ENCODE measurements at places on chromosomes 11 and 22.

GRCh38 chr22:43878831-43879550, 12.8 kb downstream of the PNPLA5 start:
- no peak for DNase-seq

- DNase-seq = no peak
Measured at GRCh38 chr22:49332691-49333090, 495.0 kb downstream of the BRD1 start.

- no peak for DNase-seq
Measured at GRCh38 chr11:489610-490185, 17.3 kb downstream of the RNH1 start.

DNA sequence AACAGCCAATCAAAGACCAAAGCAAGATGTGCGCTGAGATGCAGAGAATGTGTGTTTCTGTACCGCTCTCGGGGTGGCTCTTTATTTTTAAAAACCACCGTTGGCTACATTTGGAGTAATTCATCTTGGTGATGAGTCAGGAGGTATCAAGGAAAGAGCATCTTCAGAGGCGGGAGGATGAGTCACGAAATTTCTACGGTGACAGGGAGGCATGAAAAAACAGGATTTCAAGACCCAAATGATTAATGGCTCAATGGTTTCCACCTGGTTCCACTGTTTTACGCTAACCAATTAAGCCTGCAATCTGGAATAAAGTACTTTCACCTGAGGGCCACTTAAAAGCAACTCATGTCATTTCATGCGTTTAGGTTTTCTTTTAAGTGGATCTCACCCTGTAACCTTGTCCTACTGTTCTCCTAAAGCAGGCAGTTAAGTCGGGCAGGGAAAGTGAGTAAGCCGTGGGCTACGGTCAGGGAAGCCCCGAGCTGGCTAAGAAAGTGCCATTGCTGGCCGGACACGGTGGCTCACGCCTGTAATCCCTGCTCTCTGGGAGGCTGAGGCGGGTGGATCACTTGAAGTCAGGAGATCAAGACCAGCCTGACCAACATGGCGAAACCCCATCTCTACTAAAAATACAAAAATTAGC, 74.6 kb downstream of the CELSR1 start:
- no peak for DNase-seq

- DNase-seq = no peak
Measured at GRCh38 chr22:34917239-34917638, 148.7 kb upstream of the ISX start.

GRCh38 chr11:9003573-9004182, at the start of gene NRIP3:
NRIP3 (minus strand) TSS chr11:9004001; CDS start chr11:9003935, 66 bp downstream.
- peak; percentile 49 for DNase-seq

- DNase-seq = no peak
Measured at GRCh38 chr11:55571828-55572227, at the start of gene OR4C16. OR4C16 (plus strand) TSS chr11:55572128; CDS start chr11:55572128, 0 bp downstream.

DNA sequence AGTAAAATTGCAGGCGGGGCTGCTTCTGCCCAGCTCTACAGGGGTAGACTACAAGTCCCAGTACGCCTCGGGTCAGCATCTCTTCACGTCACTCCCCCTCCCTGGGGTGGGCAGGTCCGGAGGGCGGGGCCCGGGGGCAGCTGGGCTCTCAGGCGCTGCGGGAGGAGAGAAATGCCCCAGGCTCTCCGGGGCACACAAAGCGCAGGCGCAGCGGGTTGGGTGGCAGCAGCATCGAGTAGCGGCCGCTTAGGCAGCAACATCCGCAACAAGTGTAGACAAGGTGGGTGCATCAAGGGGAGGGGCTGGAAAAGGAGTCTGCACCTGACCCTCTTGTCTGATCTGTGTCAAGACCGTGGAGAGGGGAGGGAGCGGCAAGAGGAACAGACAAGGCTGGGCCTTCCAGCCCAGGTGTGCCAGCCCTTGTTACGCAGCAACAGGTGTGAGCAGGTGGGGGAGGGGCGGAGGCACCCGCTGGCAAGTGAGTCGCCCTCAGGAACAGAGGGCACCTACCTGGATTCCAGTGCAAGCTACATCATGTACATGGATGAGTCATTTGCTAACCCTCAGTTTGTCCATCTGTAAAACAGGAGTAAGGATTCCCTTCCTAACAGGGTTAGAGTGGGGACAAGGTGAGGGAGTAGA, 1.2 kb downstream of the PLEKHB1 start:
- DNase-seq = peak; percentile 87

GRCh38 chr22:22123118-22123959, 121.2 kb upstream of the VPREB1 start:
- no peak for DNase-seq

DNA sequence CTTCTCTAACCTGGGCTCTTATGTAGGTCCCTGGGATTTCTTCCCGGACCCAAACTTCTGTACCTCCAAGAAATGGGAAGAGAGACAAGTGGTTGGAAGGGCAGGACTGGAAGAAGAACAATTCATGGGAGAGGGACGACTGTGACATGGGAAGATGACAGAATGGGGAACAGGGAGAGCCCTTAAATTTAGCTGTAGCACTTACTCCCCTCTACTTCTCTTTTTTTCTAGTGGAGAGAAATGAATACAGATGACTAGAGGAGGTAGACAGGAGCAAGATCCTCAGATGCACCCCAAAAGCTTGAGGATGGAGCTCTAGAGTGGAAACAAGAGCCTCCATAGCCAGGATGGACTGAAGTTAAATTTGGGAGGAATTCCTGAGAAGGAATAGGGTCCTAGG, 2.3 kb downstream of the RHOG start:
- DNase-seq = no peak

DNA sequence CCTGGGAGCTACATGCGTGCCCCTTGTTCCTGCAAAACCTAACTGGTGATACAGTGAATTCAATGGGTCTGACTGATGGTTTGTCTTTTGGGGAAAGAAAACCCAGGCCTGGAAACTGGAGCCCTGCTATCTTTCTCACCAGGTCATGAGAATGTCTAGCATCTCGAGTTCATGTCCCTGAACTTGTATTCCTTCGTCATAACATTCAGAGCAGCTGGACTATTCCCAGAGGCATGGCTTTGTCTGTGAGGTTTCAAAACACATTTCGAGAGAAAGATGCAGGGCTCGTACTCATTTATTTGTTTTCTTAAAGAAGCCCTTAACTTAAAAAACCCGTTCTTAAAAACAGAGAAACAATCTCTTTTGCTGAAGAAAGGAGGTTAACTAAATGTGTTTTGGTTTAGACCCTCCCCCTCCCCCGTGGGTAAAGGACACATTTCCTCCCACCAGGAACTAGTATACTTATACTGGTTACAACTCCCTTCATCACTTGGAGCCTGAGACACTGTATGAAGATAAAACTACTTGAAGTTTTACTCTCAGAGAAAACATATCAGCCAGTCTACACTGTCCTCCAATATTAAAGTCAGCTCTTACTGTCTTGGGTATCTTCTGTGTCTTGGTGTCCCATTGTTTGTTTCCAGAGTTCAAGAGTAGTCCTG, 43.2 kb downstream of the ME3 start:
- DNase-seq = no peak

DNA sequence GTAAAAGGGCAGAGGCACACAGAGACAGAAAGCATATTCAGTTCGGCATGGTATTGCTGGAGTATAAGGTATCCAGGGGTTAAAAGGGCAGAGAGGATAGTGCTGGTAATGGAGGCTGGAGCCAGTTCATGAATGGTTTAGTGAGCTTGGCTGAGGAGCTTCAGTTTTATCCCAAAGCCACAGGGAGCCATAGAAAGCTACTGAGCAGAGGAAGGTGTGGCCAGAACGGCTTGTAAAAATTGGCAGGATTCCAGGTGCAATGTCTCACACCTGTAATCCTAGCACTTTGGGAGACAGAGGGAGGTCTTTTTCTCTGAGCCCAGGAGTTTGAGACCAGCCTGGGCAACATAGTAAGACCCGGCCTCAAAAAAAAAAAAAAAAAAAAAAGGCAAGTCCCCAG, 186.1 kb downstream of the MYO18B start:
- no peak for DNase-seq

DNA sequence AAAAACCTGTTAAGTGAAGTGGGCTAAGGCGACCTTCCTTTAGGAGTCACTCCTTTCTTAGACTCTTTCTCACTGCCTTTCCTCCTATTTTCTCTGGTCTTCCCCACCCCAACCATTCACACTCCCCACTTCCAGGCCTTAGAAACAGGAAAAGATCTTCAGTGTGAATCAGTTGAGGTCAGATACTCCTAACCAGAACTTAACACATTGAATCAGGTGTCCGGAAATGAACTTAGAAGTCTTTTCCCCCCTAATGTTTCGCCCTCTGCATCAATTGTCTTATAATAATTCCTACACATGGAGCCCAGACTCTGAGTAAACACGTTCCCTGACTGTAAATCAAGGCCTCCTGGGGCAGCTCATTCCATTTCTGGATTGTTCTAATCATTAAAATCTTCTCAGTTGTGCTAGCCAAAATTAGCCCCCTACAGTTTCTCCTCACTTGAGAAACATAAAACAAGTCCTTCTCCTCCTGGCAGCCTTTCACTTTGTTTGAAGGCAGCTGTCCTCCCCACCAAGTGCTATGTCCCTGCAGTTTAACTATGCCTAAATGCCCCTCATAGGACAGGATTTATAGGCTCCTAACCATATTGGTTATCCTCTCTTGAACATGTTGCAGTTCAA, 32.7 kb upstream of the USP47 start:
- no peak for DNase-seq

Data from activated CD4-positive, alpha-beta T cell treated with anti-CD3 and anti-CD28 coated beads, Interleukin-2, amount 50 U/mL, for 24 hours (primary cell).